B cell (primary cell): ENCODE measurements at places on chromosomes 3 and 15.

- DNase-seq: no peak
- no peak overlapping the region for H3K27ac ChIP-seq
- no peaks in the 10 kb centered on the region for H3K27me3 ChIP-seq
- peaks cover 13% of the 10 kb centered on the region for H3K36me3 ChIP-seq
- no peak overlapping the region for H3K4me3 ChIP-seq
- peaks cover 12% of the 10 kb centered on the region for H3K4me1 ChIP-seq
Observed at GRCh38 chr15:44706946-44707636, 4.0 kb downstream of the PATL2 start.

GRCh38 chr3:32592696-32593353, 22.2 kb upstream of the DYNC1LI1 start:
- H3K27me3 ChIP-seq: no peaks in the 10 kb centered on the region
- H3K27ac ChIP-seq: no peak overlapping the region
- no peak overlapping the region for H3K4me3 ChIP-seq
- no peaks in the 10 kb centered on the region for H3K4me1 ChIP-seq
- H3K36me3 ChIP-seq: no peaks in the 10 kb centered on the region

- no peak for DNase-seq
- no peaks in the 10 kb centered on the region for H3K36me3 ChIP-seq
- H3K4me3 ChIP-seq: no peak overlapping the region
Observed at GRCh38 chr3:87173776-87174175, 53.3 kb upstream of the CHMP2B start.

DNA sequence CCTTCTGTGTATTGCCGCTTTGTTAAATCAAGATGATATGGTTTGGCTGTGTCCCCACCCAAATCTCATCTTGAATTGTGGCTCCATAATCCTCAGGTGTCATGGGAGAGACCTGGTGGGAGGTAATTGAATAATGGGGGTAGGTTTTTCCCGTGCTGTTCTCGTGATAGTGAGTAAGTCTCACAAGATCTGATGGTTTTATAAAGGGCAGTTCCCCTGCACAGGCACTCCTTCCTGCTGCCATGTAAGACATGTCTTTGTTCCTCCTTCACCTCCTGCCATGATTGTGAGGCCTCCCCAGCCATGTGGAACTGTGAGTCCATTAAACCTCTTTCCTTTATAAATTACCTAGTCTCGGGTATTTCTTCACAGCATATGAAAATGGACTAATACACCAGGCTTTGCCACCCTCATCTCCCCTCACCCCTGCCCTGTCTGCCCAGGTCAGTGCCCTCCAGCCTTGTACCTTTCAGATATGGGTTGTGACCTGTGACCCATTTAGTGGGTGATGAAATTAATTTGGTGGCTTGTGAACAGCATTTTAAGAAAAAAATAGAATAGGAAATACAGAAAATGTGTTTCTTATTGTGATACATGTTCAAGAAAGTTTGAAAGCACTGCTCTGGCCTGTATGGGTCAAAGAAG, 56.1 kb upstream of the MCF2L2 start:
- no peak for DNase-seq
- no peaks in the 10 kb centered on the region for H3K36me3 ChIP-seq
- no peaks in the 10 kb centered on the region for H3K27me3 ChIP-seq
- no peak overlapping the region for H3K4me3 ChIP-seq
- H3K4me1 ChIP-seq: no peaks in the 10 kb centered on the region

- H3K27me3 ChIP-seq: no peaks in the 10 kb centered on the region
- peaks cover 10% of the 10 kb centered on the region for H3K36me3 ChIP-seq
- H3K27ac ChIP-seq: no peak overlapping the region
- DNase-seq: no peak
Observed at GRCh38 chr15:76648732-76649444, 256.3 kb downstream of the SCAPER start.

DNA sequence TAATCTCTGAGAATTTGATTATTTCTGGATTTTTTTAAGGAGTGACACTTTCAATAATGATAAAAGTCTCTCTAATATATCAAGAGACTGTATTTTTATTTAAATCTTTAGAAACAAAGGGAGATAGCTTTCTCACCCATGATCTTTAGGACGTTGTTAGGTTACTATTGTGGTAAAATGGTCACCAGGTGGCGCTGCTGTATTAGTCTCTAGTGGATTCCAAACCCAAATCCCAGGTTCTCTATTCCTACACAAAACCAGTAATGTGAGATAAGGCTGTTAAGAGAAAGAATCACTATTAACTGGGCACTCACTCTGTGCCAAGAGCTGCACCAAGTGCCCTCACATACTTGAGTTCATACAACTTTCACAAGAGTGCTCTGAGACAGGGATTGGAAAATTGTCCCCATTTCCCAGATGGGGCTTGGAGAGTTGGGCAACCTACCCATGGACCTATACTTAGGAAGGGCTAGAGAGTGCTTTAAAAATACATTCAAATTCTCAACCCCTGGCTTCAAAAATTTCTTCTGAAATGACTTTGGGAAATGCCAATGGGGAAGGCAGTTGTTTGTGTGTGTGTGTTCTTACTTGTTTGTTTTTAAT, 593.4 kb upstream of the TGFBR2 start:
- no peaks in the 10 kb centered on the region for H3K27me3 ChIP-seq
- DNase-seq: peak; percentile 50
- H3K36me3 ChIP-seq: no peaks in the 10 kb centered on the region

DNA sequence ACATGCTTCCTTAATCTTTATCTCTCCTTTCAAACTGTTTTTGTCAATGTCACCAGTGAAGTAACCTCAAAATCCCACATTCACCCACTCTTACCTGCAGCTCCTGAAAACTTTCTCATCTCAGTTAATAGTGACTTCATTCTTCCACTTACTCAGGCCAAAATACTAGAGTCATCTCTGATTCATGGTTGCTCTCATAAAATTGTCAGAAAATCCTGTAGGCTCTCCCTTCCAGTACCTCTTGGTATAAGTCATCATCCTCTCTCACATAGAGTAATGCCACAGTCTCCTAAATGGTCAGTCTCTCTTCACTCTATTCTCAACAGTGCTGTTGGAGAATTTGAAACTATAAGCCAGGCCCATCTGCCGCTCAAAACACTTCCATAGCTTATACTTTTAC, 34.9 kb upstream of the POU1F1 start:
- H3K27ac ChIP-seq: no peak overlapping the region
- no peak for DNase-seq
- no peaks in the 10 kb centered on the region for H3K36me3 ChIP-seq
- H3K27me3 ChIP-seq: no peaks in the 10 kb centered on the region
- H3K4me1 ChIP-seq: no peaks in the 10 kb centered on the region

DNA sequence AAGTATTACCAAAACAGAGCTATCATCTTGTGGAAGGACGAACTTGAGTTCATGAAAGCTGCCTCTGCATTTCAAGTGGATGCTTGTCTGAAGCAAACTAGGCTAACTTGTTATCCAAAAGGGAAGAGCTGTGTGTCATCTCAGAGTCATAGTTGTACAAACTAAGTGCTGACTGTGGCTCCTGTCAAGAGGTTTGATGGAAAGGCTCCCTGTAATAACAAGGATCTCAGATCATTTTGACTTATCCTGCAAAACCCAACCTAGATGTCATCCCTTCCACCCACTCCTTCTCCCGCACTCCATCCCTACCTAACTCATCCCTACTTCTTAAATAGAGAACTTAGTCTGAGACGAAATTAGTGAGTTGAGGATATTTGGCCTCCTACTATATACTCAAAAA, 110.8 kb downstream of the NR2E3 start:
- no peaks in the 10 kb centered on the region for H3K27me3 ChIP-seq
- no peaks in the 10 kb centered on the region for H3K4me1 ChIP-seq
- no peak overlapping the region for H3K4me3 ChIP-seq
- no peaks in the 10 kb centered on the region for H3K36me3 ChIP-seq
- no peak for DNase-seq

DNA sequence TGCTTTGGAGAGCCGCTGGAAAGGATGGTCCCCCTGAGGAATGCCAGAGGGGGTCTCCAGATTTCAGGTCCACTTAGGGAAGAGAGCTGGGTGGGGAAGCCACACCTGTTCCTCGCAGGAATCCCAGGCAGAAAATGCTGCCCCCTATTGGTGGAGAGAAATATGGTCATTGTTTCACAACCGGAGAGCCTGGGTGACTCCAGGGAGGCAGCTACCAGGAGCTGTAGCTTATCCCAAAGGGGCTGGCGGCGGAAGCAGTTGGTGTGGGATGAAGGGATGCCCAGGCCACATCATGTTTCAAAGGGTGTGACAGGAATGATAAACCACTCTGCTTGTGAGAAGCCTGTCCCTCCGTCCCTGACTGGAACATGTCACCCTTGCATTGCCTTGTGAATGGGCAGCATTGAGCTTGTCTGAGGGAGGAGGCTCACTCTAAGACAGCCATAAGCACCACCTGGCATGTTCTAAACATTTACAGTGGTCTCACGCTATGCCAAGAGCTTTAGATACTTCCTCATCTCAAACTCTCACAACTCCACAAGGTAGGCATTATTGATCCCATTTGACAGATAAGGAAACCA, 34.5 kb downstream of the POMGNT2 start:
- H3K27me3 ChIP-seq: no peaks in the 10 kb centered on the region
- H3K4me1 ChIP-seq: no peaks in the 10 kb centered on the region
- no peak overlapping the region for H3K4me3 ChIP-seq
- DNase-seq: no peak
- H3K36me3 ChIP-seq: no peaks in the 10 kb centered on the region
- H3K27ac ChIP-seq: no peak overlapping the region

GRCh38 chr3:102577082-102577789, 142.4 kb downstream of the ZPLD1 start:
- H3K4me3 ChIP-seq: no peak overlapping the region
- no peaks in the 10 kb centered on the region for H3K36me3 ChIP-seq
- no peaks in the 10 kb centered on the region for H3K27me3 ChIP-seq
- H3K27ac ChIP-seq: no peak overlapping the region
- no peaks in the 10 kb centered on the region for H3K4me1 ChIP-seq

DNA sequence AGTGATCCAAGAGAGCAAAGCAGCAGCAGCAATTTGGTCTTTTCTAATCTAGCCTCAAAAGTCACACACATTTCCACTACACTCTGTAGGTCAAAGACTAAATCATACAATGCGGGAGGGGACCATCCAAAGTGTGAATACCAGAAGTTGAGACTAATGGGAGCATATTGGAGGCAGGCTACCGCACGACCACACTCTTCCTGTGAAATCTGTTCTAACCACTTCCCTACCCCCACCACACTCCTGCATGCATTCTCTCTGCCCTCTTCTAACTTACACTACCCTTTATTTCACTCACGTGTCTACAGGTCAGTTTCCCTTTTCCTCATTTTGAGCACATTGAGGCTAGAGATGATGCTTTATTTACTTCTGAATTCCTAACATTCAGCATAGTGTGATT, 23.7 kb upstream of the PRTG start:
- no peaks in the 10 kb centered on the region for H3K4me1 ChIP-seq
- no peak overlapping the region for H3K4me3 ChIP-seq
- no peaks in the 10 kb centered on the region for H3K27me3 ChIP-seq

GRCh38 chr3:11001658-11002021, 9.1 kb downstream of the SLC6A1 start:
- DNase-seq: no peak
- H3K27ac ChIP-seq: no peak overlapping the region
- no peaks in the 10 kb centered on the region for H3K36me3 ChIP-seq
- H3K27me3 ChIP-seq: no peaks in the 10 kb centered on the region

GRCh38 chr3:47407896-47408838, 27.3 kb downstream of the PTPN23 start:
- DNase-seq: no peak
- peaks cover 72% of the 10 kb centered on the region for H3K36me3 ChIP-seq
- H3K27ac ChIP-seq: no peak overlapping the region
- no peak overlapping the region for H3K4me3 ChIP-seq
- H3K27me3 ChIP-seq: no peaks in the 10 kb centered on the region
- no peaks in the 10 kb centered on the region for H3K4me1 ChIP-seq
